ENCODE measurements at places on chromosomes 12 and 14.

DNA sequence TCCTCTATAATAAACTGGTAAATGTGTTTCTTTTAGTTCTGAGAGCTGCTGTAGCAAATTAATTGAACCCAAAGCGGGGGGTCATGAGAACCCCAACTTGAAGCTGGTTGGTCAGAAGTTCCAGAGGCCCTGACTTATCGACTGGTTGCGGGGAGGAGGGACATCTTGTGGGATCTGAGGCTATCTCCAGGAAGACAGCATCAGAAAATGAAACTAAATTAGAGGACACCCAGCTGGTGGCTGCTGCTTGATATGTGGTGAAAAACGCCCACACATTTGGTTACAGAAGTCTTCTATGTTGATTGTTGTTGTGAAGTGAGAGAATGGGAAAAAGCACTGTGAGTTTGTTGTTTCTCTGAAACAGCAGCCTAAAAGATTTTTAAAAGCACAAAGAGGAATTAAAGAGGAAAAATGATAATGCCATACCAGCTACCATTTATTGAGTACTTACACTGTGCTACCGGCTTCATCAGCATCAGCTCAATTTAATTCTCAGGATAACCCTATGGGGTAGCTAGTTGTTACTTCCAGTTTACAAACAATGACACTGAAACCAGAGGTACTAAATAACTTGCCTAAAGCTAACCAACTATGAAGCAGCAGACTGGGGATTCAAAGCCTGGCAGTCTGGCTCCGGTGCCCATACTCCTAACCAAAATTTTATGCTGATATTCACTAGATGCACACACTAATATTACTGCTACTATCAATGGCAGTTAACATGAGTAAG, 24.3 kb downstream of the DDX24 start:
- DNase-seq, result no peak

- DNase-seq, result peak; percentile 53
Measured at GRCh38 chr12:52899338-52900035, 5.4 kb downstream of the KRT8 start.

GRCh38 chr12:65614259-65614889, 209.9 kb upstream of the HMGA2 start:
- no peak for DNase-seq

- no peak for DNase-seq
Measured at GRCh38 chr12:28086521-28087155, 103.6 kb upstream of the CCDC91 start.

- no peak for DNase-seq
Measured at GRCh38 chr12:128133321-128134073, 133.5 kb upstream of the TMEM132C start.

DNA sequence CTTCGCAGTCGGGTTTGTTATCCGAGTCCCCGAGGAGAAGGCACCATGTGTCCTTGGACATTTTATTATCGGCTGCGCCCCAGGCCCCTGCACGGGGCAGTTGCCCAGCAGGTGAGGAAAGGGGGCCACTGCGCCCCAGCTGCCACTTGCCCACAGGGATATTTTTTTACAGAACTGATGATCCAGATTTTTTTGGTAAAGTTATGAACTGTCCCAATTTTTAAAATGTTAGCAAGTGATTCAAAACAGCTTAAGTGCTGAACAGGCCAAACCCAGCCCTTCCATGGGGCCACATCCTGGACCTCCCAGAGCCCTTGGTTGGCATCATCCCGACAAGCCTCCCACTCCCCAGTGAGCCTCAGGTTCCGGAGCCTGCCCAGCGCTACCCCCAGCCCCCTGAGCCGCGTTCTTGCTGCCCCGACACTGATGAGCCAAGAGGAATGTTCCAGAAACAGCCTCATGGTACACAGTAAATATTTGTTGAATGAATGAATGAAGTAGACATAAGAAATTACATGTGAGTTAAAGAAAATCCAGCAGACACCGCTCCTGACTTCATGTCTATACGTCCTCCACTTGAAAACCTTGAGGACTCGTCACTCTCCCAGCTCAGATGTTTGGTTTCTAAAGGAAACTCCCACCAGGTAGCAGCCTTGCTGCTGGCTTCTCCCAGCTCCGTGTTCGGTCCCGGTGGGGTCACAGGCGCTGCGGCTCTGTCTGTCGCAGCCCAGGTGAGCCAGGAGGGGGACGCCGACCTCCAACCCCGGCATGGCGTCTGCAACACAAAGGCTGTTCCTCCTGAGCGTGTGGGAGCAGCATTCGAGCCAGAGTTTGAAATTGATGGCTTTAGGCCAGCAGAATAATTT, 88.5 kb downstream of the ADGRD1 start:
- DNase-seq, result no peak

DNA sequence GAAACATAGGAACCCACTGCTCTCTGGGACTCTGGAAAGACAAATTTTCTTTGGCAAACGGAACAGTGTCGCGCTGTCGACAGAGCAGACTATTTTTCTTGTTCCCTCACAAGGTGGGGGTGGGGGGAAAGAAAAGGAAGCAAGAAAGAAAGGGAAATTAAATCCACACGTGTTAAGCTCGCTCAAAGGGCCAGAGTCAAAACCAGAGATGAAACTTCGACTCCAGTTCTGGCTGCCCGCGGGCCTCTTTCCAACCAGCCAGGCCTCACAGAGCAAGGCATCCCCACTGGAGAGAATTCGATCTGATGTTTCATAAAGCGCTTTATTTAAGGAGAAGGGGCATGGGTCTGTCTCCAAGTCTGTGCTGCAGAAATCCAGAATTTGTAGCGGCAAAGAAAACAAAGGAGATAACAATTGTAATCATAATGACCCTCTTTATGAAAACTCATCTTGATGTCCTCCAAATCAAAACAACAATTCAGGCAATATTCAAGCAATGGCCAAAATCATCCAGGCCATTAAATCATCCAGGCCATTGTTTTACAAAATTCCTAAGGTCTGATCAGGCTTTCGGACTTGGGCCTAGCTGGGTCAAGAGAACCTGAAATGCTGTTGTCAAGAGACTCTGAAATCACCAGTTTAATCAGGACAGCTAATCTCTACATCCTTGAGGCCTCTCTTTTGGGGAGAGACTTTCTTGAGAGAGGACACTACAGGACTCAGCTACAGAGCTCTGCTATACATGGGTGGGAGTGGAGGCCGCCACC, 5.3 kb upstream of the TBX5 start:
- DNase-seq, result peak; percentile 43

DNA sequence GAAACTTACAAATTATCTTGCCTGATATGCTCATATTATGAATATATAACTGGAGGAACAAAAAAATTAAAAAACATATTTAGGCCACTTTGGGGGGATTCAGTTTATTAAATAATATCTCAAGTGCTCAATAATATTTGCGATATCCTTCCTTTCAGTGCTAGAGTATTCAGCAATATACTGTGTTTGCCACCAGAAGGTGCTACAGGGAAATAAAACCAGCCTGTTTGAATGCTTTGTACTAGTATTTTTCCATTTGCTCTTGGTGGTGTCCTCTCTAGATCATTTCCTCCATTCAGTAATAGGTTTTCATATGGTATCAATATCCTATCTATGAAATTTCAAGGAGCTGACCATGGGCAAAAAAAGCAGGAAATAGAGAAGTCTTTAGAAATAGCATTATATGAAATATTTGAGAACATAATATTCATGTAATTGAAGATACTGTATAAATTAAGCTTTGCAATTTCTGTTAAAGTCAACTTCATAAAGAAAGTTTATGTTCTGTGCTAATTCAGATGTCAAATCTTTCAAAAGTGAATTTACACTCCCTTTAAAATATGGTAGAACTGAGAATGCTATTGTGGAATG, 106.2 kb upstream of the NAV3 start:
- no peak for DNase-seq

DNA sequence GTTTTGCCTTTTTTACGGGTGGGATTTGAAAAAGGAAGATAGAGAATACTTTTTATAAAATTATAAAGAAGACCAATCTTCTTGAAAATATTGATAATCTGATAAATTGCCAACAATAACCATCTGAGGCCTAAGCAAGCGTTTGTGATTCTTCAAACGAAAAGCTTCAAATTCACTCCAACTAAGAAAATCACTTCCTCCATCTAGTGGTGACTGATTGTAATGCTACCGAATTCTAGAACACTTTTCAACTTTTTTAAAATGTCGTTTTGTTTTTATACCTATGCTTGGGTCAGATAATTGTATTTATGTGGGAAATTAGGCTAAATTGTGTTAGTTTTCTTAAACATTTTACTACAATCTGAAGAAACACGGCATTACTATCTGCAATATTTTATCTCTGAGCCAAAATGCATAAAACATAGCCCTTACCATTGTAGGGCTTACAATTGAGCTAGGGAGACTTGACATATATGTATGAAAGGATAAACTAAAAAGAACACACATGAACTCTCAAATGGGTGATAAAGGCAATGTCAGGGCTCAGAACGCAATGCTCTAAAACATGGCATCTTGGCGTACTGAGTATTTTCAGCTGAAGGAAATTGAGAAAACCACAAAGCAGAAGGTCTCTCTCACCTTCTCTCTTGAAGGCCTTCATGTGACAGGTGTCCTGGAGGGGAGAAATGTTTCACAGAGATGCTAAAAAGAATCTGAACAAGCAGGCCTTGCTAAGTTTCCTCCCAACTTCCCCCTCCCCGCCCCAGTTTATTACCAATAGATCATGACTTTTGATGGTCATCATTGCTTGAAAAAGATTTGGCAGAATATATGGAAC, 36.8 kb upstream of the G2E3 start:
- no peak for DNase-seq

GRCh38 chr12:115873451-115874082, 403.9 kb downstream of the MED13L start:
- DNase-seq, result no peak

- no peak for DNase-seq
Measured at GRCh38 chr14:39682582-39682981, 250.3 kb upstream of the FBXO33 start.

DNA sequence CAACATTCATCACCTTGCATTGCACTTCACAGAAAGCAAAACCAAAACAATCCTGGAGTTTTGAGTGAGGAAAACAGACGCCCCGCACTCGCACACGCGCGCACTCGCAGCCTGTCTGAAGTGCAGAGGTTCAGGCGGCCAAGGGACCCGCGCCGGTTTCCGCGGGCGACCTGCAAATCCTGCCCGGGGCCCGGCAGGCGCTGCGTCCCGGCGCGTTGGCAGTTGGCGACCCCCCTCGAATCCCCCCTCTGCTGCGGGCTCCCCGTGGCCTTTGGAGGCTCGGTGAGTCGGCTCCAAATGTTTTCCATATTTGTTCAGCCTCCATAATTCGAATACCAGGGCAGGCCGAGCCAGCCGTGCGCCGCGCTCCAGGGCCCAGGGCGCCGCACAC, at the start of gene SSPN:
SSPN (plus strand) TSS at position 324 of the 391 bp plus-strand sequence. CDS start 100 bp downstream, outside the sequence.
- DNase-seq, result peak; percentile 82

GRCh38 chr14:35403114-35403602, 1.4 kb downstream of the NFKBIA start:
- peak; percentile 74 for DNase-seq

DNA sequence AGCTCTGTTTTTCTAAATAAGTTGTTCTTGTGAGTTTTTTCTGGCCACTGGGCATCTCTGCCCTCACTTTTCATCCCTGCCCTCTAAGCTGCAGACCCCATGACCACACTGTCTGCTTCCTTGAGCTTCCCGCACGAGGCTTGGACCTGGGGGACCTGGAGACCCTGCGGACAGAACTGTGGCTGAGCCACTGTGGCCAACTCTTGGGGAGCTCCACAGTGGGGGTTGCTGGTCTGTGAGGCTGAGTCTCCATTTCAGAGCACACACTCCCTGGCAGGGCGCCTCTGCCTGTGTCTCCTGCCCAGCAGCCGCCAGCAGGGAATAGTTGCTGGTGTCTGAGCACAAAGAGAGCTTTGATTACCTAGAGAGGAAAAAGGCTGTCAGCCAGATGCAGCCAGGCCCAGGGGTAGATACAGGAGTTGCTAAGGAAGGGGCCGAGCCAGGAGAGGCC, 13.1 kb upstream of the RIN3 start:
- DNase-seq, result no peak

DNA sequence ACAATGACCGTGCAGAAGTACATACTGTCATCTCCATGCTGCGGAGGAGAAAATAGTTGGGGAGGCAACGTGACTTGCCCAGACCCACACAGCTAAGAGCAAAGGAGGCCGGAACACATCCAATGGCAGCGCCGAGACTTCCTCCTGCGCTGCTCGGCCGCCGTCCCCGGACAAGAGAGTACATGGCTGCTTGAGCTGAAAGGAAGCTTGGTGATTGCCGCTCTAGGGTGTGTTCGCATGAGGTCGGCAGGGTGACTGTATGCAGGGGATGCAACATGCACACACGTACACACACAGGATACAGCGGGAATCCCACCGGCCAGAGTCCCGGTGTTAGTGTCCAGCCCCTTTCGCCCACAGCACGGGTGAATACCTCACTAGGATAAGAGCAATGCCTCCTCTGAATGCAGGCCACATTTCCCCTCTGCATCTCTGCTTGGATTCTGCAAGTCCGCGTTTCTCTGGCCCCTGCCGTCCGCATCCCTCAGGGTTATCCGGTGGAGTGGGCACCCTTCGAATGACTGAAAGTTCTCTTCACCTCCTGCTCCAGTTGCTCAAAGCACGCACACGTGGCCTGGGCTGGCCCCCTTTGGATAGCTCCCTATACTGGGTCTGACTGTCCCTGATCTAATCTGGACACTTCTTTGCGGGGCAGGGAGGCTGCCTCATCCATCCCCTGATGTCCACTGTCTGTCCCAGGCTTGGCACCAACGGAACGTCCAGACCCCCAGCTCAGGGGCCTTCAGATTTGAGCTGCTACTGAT, 78.8 kb downstream of the GSC start:
- DNase-seq, result no peak

- DNase-seq, result no peak
Measured at GRCh38 chr12:28603801-28604200, 413.5 kb downstream of the CCDC91 start.

- DNase-seq, result peak; percentile 54
Measured at GRCh38 chr12:6959805-6960592, 8.8 kb downstream of the PTPN6 start.

DNA sequence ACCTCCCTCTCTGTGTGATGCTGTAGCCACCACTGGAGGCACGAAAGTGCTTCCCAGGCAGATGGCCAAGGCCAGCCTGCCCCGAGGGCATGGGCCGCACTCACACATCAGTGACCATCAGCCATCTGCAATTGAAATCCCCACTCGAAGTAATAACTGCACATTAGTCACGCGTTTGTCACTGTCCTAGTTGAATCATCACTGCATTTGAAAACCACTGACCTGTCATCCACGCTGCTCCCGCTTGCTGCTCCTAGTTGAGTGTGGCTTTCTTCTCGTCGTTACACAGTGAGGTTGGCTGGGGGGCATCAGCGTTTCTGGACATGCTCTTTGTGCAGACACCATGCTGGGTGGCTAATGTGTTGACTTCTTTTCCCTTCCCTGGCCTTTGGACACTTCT, 176.1 kb downstream of the ADGRD1 start:
- DNase-seq, result no peak

- no peak for DNase-seq
Measured at GRCh38 chr14:64688811-64689281, 15.4 kb upstream of the PLEKHG3 start.

Data from Right ventricle myocardium inferior (tissue), 1 donor.